ENCODE measurements at places on chromosomes 1 and 21.
A peak's percentile ranks its signal among the peaks of the same experiment; 100 is the strongest.

GRCh38 chr1:106568201-106568974, 488.1 kb upstream of the PRMT6 start:
- DNase-seq, result no peak

DNA sequence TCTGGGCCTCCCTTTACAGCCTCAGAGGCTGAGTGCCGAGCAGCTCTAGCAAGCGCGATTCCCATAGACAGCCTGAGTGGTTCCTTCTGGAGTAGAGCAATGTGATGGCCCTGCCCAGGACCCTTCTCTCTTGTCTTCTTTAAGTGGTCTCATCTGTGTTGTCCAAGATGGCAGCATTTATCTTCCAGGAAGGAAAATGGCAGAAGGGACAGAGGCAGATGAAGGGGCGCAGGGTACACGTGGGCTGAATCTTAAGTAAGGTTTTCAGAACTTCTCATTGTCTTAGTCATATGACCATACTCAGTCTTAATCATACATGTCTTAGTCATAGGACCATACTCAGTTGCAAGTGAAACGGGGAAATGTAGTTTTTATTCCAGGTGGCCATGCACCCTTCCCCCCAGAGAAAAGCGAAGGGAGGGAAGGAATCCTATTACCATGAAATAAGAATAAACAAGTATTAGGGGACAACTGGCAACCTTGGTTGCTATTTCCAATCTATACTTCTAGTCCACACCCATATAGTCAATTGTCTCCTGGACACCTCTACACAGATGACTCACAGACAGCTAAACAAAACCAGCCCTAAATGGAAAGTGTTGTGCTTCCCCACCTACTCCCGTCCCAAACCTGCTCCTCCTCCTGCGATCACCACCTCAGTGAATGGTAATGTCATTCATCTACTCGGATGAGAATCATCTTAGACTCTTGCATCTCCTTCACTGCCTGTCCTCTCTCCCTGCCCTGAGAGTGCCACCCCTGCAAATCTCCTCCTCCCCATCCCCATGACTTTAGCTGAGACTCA, 13.3 kb downstream of the OVAAL start:
- no peak for DNase-seq

DNA sequence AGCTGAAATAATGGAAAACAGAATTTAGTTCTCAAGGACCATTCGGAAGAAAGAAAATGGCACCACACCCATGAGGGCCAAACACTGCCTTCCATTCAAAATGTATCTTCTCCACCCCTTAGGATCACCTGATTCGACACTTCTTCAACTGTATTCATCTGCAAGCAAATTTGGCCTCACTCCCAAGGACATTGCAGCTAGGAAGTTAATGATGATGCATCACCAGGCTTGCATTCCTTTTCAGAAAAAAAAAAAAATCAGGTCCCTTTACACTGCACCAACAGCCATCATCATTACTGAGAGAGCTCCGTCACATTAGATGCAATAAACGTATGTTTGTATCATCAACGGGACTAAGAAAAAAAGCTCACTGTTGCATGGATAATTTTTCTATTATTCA, 368.3 kb downstream of the PCP4 start:
- no peak for DNase-seq

DNA sequence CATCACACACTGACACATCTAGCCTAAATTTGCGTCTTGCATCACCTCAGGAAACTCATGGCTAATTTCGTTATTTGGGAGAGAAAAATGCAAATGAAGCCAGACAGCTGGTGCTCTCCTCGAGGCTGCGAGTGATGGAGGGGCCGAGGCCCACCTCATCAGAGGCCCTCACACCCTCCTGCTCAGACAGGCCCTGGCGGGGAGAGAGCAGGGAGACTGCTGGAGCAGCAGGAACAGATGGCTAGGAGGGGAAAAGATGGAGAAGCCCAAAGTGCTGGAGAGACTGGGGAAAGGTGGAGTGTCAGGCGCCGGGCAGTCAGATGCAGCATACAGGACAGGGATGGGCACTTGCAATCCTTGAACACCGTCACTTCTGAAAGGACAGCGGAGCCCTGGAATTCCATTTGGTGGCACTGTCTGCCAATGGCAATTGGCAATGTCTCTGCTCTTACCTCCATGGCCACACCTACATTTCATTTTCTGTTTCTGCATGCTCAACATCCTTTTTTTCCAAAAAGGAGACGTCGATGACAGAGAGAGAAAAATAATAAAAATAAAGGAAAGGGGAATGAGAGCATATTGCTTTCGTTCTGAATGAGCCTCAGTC, 286.2 kb downstream of the SPATA17 start:
- DNase-seq, result no peak

- DNase-seq, result no peak
Measured at GRCh38 chr21:44466351-44466954, 11.1 kb downstream of the LRRC3 start.

- DNase-seq, result no peak
Measured at GRCh38 chr1:67191668-67192520, 25.6 kb downstream of the IL23R start.

DNA sequence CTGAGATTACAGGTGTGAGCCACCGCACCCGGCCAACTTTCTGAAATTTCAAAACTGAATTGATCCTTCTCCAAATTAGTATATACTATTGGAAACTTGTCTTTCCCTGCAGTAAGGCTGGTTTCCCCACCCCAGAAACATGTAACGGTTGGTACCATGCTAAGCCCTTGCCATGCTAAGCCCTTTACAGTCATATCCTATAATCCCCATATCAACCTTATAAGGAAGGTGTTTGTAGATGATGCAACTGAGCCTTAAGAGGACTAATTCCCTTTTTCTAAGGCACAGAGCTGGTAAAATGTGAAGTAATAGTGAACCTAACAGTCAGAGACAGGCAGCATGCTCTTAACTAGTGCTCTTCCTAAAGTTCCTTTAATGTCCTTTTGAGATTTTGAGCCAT, 413.7 kb downstream of the DISC1 start:
- no peak for DNase-seq

GRCh38 chr1:58619286-58620054, 42.4 kb upstream of the TACSTD2 start:
- no peak for DNase-seq

GRCh38 chr1:39575191-39576015, 1.2 kb downstream of the PABPC4 start:
- DNase-seq, result peak; percentile 48

DNA sequence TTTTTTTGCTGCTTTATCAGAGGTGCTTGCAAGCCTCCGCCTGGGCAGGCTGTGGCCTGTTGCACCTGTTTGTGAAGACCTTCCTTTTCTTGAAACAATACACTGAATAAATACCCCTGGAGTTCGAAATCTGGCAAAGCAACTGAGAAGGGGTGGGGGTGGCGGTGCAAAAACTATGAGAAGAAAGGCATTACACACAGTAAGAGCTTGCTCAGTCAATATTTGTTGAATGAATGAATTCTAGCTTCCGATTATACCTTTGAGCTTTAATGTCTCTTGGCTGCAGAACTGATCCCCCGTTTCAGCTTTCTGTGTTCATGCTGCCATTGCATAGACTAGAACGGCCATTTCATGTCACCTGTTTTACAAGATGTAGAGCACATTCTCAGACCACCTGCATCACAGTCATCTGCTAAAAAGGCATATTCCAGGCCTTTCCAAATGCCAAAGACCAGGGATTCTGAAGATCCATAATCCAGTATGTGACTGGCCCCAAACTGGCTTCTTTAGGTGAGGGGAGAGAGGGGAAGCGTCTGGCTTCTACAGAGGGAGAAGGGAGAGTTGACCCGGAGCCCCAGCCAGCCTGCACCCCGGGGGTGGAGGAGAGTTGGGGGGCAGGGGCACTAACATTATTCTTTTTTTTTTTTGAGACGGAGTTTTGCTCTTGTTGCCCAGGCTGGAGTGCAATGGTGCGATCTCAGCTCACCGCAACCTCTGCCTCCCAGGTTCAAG, 111.5 kb downstream of the ETS2 start:
- DNase-seq, result no peak

DNA sequence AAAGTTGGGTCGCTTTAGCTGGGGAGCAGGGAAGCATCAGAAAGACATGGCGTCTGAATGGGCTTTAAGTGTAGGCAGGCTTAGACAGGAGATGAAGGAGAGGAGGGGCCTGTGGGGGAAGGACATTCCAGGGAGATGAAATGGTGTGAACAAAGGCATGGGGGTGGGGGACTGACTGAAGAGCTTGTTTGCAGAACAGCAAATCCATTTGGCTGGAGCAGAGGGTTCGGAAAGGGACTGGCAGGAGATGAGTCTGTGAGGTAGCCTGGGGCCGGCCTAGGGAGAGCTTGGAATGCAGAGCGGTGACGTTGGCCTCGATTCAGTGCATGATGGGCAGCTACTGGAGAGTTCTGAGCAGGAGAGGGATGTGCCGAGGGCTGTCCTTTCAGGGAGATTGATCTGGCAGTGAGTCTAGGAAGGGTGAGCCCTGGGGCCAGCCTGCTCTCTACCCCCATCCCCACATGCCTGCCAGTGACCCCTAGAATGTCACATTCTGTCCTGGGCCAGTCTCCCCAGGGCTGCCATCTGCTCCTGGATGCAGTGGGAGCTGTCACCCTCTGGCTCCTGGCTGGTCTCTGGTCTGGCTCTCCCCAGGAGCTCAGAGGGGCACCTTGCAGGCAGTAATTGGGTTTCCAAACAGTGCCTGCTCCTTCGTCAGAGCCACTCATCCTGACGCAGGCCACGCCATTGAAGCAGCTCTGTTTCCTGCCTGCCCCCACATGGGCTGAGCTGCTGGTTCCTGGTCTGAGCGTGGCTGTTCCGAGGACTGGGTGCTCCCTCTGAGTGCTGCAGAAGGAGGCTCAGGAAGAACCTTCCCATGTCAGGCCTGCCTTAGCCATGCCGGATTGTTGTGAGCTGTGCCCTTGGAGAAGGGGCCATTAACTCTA, 22.3 kb upstream of the TMEM222 start:
- DNase-seq, result no peak

GRCh38 chr21:45297329-45297728, 9.6 kb upstream of the POFUT2 start:
- DNase-seq, result no peak

DNA sequence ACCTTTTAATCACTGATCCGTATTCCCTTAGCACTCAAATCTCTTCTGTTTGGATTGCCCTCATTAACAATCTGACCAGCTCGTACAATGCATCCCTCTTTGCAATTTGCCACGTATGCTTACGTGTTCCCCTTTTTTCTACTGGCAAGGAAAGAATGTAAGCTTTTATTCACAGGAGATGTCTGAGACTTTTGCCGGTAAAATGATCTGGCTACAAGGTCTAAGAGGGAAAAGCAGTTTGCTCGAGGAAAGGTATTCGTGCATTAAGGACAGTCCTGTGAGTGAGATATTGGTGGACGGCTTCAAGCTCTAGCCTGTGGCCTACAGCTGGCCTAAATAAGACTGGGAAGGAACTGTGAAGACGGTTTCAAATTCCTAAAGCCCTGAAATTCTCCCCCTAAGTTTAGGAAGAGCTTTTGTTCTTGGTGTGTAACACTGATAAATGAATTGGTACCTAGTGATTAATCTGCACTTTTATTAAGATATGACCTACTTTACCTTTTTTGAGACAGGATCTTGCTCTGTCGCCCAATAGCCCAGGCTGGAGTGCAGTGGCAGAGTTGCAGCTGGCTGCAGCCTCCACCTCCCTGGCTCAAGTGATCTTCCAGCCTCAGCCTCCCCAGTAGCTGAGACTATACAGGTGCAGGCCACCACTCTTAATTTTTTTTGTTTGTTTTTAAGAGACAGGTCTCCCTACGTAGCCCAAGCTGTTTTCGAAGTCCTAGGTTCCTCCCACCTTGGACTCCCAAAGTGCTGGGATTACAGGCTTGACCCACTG, 895 bp upstream of the UBR4 start:
- no peak for DNase-seq

DNA sequence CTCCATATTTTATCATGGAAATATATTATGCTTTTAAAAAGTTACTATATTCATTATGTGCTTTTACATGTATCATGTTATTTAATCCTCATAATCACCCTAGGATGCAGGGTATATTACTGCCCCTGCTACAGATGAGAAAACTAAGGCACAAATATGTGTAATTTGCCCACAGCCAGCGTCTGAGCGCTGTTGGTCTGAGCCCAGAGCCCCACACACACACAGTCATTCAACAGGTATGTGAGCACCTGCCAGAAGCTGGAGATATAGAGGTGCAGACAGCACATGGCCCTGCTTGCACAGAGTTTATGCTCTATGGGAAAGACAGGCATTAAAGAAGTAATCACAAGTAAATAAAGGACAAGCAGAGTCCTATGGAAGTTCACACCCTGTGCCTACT, 49.8 kb upstream of the SEC16B start:
- DNase-seq, result no peak

DNA sequence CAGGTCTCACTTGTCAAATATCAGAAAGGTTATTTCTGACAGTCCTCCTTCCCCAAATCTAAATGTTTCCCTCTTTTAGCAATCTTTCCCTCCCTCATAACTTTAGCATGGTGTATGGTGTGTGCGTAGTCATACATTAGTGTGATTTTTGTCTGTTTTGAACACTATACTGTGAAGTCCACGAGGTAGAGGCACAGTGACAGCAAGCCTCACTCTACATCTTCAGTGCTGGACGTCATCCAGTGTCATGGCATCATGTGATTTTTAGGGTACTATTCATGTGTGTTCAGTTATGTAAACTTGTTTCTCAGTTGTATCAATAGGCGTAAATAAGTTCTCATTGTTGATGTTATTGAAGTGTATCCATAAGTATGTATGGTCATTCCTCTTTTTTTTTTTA, 39.1 kb downstream of the DYRK1A start:
- no peak for DNase-seq

DNA sequence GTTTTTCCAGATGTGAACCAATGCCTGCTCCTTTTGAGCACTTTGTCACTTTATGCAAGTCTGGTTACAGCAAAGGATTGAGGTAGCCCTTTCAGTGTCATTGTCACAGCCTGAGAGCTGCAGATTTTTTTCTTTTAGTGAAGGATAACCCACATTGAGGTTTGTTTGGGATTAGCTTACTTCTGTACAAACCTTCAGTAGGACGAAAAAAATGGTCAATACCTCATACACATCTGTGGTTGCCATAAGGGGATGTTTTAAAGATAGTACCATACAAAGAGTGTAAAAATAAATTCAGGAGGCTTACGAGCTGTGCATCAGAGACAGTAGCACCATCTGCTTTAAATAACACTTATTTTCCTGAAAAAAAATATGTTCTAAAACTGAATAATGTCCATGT, 566.0 kb downstream of the AJAP1 start:
- DNase-seq, result no peak

DNA sequence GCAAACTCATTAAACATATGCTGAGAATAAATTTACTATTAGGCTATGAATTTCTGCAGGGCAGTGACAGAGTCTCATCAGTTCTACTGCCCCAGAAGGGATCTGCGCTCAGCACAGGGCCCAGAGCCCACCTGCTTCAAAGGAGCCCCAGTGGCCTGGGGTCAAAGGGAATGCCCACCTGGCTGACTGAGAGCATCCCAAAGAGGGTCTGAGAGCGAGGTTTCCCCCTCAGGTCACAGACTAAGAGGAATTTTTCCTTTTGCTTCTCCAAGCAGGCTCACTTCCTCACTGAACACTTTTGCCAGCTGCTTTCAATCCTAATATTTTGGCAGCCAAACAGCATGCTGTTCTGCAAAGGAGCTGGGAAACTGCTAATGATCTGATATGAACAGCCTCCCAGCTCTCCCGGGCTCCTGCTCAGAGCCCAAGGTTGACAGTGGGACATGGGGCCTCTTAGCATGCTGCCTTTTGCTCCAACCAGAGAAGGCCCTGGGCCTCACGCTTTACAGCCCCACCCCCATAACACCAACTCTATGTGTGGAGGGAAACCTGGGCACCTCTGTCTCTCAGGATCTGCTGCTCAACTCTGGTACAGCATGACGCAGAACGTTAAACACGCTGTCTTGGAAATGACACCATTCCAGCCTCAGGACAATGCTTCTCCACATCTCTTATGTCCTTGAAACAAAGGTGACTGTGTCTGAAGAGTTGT, 70.7 kb upstream of the SYT6 start:
- DNase-seq, result no peak

All from activated CD4-positive, alpha-beta T cell treated with anti-CD3 and anti-CD28 coated beads, Interleukin-2, amount 50 U/mL, for 4 hours (primary cell).